Central memory CD4-positive, alpha-beta T cell (primary cell): ENCODE measurements at places on chromosomes 7 and 10.

- DNase-seq: no peak
Measured at GRCh38 chr10:51321980-51322379, 247.7 kb downstream of the PRKG1 start.

GRCh38 chr10:45581216-45581549 is 91.4 kb downstream of the ZFAND4 start:
- no peak for DNase-seq

GRCh38 chr7:824081-824480 is 8.2 kb upstream of the SUN1 start:
- no peak for DNase-seq

- no peak for DNase-seq
Measured at GRCh38 chr7:50220273-50220672, 84.2 kb upstream of the IKZF1 start.

GRCh38 chr7:11430841-11431240 is 401.2 kb downstream of the THSD7A start:
- no peak for DNase-seq

GRCh38 chr10:93548376-93549071 is 17.9 kb upstream of the FFAR4 start:
- no peak for DNase-seq

- DNase-seq: no peak
Measured at GRCh38 chr7:51121931-51122425, 194.6 kb downstream of the COBL start.

DNA sequence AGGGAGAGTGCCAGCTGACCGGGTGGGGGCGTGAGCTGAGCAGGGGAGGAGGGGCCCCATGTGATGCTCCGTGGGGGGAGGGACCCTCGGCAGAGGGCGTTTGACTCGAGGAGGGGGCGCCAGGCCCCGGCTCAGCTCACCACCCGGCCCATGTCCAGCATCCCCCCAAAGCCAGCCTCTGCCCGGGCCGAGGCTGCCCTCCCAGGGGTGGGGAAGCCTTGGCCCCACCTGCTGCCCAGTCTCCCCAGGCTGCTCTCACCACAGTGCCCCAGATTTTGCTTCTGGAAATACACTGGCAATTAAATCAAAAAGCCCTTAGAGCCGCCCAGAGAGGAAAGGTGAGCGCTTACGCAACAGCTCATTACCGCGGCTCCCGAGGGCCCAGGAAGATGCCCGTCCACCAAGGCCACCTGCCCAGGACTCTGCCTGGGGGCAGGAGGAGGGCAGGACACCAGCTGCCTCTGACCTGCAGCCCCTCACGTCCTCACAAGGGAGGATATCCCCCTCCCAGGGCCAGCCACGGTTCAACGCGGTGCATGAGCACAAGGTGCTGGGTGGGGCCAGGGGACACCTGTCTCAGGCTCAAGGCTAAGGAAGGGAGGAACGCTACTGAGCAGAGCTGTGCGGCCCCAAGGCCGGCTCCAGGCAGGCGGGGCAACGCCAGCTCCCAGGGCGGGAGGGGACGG is 70.0 kb upstream of the INPP5A start:
- DNase-seq: no peak

DNA sequence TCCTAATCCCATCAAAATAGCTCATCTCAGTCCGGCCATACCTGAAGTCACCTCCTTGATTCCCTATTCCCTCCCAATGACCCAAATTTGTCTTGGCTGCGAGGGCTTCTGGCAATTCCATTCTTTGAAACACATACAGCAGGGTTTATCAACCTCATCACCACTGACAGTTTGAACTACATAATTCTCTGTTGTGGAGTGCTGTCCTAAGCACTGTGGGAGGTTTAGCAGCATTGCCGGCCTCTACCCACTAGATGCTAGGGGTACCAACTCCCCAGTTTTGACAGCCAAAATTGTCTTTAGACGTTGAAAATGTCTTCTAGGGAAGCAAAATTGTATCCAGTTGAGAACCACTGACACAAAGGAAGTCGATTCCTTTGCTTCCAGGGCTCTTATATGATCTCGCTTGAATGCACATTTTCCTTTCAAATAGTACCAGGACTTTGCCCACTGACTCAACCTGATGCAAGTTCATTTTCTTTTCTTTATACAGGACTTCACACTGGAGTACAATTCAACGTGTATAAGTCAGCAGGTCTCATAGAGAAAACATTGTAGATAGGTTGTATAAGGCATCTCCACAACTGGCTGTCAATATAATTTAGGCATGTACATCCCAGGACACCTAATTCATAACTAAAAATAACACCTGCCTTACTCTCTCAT is 133.3 kb downstream of the STRA8 start:
- no peak for DNase-seq
